NCI-H1105 (cell line): ENCODE measurements at places on chromosomes 6 and 20.

DNA sequence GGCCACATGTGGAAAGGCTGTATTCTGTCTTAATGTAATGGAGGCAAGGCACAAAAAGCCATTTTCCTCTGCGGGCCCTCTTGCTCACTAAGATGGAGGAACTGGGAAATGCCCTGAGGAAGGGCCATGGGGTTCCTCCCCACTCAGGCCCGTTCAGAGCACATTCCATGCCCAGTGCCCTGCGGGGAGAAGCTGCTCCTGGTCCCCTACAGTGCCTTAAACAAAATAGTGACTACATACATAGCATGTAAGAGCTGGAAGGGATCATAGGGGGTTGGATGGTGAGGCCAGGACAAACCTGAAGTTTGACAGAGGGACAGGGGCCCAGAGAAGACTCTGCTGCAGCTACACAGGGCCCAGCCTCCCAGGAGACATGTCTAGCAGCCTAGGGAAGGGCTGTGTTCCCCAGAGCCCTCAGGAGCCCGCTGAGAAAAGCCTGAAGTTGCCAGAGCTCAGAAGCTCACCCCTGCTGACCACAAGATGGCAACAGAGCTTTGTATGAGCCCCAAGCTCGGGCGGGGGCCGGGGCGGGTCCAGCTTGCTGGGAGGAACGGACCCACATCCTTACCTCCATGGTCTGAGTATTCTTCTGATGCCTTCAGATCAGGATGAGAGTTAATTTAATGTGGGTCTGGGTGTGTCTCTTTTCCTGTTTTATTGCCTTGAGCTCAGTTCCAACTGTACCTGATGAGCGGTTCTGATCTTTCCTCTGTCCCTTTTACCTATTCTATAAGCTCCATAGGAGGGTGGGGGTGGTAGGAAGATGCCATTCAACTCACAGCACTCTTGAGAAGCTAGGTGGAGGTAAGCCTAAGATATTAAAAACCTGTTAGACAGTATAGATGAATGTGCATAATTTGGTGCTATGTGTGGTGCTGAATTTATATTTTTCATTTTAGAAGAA lies 242.9 kb downstream of the CDC5L start:
- DNase-seq, result peak; percentile 7

GRCh38 chr20:24662752-24663365 lies 193.4 kb downstream of the SYNDIG1 start:
- no peak for DNase-seq

- DNase-seq, result peak; percentile 35
Measured at GRCh38 chr6:131510094-131510493, 62.9 kb upstream of the ARG1 start.

GRCh38 chr20:47273591-47274235 lies 82.8 kb downstream of the ZMYND8 start:
- DNase-seq, result no peak

DNA sequence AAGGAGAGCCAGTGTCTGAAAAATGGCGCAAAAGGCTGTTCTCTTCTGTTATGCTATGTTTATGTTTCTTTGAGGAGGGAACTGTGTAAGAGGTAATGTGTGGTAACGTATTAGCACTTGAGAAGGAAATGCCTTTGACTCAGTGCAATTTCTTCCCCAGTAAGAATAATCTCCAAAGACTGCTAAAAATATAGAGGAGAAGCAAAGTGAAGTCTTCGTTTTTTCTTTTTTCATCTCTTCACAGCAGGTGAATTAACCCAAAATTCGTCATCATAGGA lies 47.1 kb upstream of the IFNGR1 start:
- DNase-seq, result no peak

GRCh38 chr6:91221072-91221720 lies 634.3 kb upstream of the MAP3K7 start:
- no peak for DNase-seq

DNA sequence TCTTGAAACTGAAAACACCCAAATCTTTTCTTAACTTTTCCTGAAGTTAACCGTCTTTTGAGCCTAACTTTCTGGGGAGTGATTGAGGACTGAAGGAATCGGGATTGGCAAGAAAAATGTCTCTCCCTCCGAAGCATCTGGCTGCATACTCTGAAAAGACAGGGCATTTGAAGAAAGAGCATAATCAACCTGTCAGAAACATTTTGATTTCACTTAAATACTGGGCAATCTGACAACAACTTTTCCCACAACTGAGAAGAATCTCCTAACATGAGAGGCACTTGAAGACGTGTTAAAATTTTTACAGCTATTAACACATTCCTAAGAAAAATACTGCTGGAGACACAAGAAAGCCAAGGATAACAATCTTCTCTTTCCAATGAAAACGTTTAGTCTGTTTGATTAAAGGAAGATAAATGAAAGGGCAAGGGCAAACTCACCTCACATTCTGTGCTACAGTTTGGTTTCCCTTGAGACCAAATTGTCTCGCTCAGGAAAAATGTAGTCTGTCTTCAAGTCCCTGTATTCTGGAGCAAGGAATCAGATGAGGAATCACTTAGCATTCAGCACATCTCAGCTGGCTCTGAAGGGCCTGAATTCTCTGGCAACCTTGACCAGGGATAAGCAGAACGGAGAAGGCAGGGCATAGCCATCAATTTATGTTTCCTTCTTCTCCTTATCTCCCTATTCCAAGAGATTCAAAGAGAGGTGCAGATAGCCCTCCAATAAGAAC lies 76.1 kb downstream of the TBX18 start:
- DNase-seq, result no peak

DNA sequence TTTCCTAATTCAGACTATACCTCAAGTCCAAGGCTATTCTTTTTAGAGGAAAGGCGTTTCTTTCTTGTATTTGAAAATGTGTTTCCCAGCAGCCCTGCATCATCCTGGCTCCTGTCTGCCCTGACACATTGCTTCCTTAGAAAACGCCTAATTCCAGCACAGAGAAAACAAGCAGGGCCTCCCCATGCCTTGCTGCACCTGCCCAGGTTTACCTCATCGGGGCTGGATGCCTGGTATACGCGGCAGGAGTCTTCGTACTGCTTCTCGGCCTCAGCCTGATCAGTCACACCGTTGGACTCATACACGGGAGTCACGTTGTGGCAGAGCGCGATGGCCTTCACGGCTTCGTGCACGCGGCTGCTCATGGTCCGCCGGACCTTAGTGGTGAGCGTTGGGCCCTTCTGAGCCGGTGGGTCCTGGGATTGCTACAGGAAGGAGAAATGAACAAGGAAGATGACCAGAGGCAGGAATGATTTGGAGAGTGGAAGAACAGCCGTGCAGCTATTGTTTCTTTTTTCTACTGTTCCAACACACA lies 111.4 kb downstream of the ATP9A start:
- no peak for DNase-seq

DNA sequence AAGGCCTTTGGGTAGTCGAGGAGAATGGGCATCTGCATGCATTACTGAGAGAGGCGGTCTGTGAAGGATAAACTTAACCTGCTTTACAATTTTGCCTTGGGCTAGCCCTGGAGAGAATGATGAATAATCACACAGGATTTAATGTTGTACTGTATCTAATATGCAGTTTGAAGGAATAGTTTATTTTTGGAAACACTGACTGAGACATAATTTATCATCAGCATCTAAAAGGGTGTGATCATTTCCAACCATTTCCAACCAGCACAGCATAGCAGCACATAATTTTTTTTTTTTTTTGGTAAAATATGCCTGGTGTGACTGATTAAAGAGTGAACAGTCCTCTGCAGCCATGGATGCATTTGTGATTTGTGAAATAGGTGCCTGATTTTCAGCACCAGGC lies 519.5 kb downstream of the PHF3 start:
- DNase-seq, result no peak

DNA sequence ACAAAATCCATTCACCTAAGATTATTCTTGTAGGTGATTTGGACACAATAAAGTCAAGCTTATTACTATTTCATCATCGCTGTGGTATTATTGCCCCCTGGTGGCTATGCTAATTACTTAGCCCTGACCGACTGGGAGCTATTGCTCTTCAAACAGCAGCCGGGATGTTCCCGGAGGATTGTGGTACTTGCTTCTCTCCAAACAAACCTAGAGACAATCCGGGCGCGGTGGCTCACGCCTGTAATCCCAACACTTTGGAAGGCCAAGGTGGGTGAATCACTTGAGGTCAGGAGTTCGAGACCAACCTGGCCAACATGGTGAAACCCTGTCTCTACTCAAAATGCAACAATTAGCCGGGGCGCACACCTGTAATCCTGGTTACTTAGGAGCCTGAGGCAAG lies 15.4 kb upstream of the STMND1 start:
- peak; percentile 43 for DNase-seq

DNA sequence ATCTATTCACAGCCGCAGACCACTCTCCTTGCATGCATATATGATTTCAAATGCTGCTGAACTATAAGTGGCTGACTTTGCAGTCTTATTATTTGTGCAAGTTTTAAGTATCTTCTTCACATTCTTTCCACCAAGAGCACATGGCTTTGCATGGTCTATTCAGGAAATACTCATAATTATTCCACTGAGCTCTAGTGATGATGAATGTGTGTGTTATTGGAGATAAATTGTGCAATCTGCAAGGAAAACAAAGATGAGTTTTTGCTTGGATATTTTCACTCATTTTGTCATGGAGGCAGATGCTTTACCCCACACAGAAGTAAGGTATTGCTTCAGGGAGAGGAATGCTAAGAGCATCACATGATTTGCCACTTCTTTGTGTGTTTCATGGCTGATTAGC lies 764.6 kb downstream of the TBC1D32 start:
- DNase-seq, result no peak

GRCh38 chr20:63744574-63745423 lies 5.2 kb downstream of the SLC2A4RG start:
- no peak for DNase-seq

- no peak for DNase-seq
Measured at GRCh38 chr6:29943053-29943966, 978 bp downstream of the HLA-A start.

DNA sequence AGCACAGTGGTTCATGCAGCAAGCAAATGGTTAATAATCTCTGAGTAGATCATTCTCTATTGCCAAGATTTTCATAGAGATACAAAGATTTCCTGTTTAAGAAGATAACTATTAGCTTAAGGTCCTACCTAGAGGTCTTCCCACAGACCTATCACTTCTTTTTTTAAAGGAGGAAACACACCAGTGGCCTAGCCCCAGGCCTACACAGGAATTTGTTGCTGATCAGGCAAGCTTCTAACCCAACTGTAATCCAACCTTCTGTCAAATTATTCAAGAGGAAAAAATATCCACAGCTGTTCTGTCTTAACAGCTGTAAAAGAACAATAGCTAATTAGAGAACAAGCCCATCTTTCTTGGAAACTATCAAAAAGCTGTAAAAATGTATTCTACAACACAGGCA lies 332.8 kb downstream of the BTBD9 start:
- no peak for DNase-seq

DNA sequence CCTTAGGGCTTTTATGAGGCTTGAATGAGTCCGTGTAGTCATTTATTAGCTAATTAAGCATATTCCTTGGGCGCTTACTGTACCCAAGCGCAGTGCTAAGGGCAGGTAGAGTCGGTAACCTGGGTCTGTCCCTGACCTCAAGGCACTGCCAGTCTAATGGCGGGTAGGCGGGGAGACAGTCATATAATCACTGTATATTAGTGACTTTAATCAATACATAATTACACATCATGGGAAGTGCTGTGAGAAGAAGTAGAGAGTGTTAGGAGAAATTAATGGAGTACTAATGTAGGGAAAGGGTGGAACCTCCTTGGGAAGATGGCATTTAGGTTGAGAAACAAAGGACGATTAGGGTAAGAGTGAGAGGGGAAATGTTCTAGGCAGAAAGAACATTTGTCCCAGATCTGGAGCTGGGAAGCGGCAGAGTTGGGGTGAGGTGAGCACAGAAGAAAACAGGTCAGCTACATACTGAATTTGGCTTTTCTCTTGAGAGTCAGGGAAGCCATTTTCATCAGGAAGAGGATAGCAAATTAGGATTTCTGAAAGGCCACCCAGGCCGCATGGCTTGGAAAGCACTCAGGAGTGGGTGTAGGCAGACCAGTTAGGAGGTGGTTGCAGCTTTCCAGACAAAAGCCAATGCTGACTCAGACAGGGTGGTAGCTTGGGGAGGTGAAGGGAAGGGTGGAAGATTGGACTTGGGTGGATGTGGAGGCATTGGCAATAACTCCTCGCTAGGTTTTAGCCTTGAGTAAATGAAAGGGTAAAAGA lies 954 bp upstream of the BLCAP start:
- no peak for DNase-seq

- no peak for DNase-seq
Measured at GRCh38 chr6:106517706-106518105, 111.6 kb downstream of the RTN4IP1 start.

DNA sequence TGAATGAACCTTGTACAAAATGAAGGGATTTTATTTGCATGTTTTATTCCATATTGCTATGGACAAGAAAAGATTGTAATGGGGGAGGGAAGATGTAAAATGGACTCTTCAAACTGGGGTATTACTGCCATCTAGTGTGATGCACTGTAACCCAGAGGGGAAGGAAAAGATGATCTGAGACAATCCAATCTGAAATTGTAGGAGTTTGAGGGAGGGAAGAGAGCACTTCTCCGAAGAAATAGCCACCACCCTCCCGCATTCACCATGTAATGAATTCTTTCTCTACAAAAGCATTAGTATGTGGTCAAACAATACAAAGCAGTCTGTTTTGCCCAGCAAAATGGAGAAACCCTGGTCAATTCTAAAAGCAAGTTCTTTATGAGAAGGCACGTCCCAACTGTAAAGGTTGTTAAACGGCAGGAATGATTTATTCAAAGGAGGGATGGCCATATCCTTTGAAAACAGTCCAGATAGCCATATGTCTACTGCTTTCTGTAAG lies 679.5 kb upstream of the NRSN1 start:
- peak; percentile 57 for DNase-seq

- no peak for DNase-seq
Measured at GRCh38 chr20:45985573-45985972, 13.6 kb upstream of the ZNF335 start.

- DNase-seq, result no peak
Measured at GRCh38 chr20:62921119-62921687, 5.1 kb downstream of the DIDO1 start.

DNA sequence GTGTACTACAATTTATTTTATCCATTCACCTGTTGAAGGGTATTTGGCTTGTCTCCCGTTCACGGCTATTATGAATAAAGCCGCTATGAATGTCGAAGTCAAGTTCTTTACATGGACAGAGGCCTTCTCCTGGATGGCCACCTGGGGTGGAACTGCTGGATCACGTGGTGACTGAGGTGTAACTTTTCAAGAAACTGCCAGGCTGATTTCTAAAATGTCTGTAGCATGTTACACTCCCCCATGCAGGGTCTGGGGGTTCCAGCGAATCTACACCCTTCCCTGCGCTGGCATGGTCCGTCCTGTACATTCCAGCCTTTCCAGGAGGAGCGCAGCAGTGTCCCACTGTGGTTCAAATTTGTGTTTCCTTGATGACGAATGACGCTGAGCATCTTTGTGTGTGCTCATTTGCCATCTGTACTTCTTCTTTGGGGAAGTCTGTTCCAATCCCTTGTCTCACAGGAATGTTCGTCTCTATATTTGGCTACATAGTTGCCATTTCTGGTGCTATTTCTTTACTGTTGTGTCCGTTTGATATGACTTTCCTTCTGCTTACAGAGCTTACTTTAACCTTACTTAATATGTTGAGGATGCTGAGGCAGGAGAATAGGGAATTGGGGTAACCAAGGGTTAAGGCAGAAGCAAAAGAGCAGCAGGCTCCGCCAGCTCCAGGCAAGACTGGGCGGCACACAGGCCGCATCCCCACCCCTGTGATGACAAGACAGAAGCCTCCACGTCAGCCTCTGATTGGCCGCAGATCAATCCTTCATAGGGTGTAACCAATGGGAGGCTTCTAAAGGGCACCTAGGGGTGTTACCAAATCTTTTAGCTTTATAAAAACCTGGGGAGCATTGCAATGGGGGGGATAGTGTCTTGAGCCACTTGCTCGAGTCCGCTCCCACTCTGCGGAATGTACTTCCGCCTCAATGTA lies 106.6 kb downstream of the TAF4 start:
- DNase-seq, result no peak
